ENCODE measurements at places on chromosomes 4 and X. TPM values are rescaled to one million over a fixed set of nuclear protein-coding genes. Genes with fewer than 3 reads are reported as not detected.

GRCh38 chr4:92501456-92501855 is 197.7 kb downstream of the GRID2 start:
- H3K27ac ChIP-seq: no peak overlapping the region
- no peaks in the 10 kb centered on the region for H3K36me3 ChIP-seq
- no peaks in the 10 kb centered on the region for H3K4me1 ChIP-seq
- no peak for DNase-seq
- no peak overlapping the region for H3K4me3 ChIP-seq

Gene USP38
- total RNA-seq: 24.9 TPM

GRCh38 chrX:102669526-102669925 is 18.2 kb downstream of the GPRASP1 start:
- no peak for DNase-seq
- no peaks in the 10 kb centered on the region for H3K27me3 ChIP-seq
- no peak overlapping the region for H3K27ac ChIP-seq

- H3K4me3 ChIP-seq: no peak within 1 kb of the TSS
- H3K36me3 ChIP-seq: no peaks in the 10 kb centered on the region
- no peaks in the 10 kb centered on the region for H3K4me1 ChIP-seq
- no peak for DNase-seq
These were observed at the start of gene PALLD for GRCh38 chr4:168496834-168497233. Gene PALLD, plus strand, starts transcription at chr4:168497052.

Gene EFHC2
- total RNA-seq: not detected

DNA sequence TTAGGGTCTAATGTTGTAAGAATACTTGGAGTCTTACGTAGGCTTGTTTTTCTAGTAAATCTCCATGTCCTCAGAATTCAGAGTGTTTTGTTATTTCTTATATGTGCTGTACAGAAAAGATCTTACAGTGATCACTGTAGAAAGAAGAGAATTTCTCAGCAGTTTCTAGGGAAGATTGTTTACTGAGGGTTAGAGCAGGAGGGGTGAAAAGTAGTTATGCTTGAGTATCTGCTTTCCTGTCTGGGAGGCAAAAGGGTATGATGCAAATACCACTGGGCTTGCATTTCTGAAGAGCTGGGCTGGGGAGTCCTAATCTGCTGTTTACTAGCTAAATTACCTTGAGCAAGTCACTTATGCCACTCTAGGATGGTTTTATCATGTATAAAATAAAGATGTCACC is 78.2 kb downstream of the BEND4 start:
- no peak overlapping the region for H3K27ac ChIP-seq
- no peaks in the 10 kb centered on the region for H3K27me3 ChIP-seq
- no peak for DNase-seq
- H3K36me3 ChIP-seq: peaks cover 50% of the 10 kb centered on the region

Gene CXCL9
- not detected for total RNA-seq

GRCh38 chr4:32551943-32552342 is 1831.8 kb downstream of the PCDH7 start:
- no peak overlapping the region for H3K27ac ChIP-seq
- H3K4me3 ChIP-seq: no peak overlapping the region
- H3K4me1 ChIP-seq: no peaks in the 10 kb centered on the region
- H3K36me3 ChIP-seq: no peaks in the 10 kb centered on the region

DNA sequence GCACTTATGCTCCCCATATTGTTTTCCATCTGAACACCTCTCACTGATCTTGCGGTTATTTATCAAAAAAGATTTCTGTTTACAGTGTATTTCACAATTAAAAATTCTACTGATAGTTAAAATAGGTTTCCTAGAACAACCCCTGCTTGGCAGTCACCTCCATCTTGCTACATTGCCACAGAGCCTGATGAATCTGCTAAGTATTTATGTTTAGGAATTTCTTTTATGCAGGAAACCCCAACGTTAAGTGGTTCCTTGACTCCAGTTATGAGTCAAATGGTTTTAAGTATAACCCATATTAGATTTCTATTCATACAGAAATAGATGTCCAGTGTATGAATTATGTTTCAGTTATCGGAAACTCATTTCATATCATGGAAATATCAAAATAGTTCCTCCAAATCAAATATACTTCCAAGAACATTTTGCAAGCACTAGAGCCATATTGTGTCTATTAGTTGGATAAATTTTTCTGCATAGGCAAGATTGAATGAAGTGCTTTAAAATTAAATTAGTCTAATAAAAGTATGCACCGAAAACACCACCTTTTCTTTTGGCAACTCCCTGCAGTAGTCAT is 20.6 kb downstream of the GALNT7 start:
- H3K27me3 ChIP-seq: no peaks in the 10 kb centered on the region
- DNase-seq: no peak
- no peak overlapping the region for H3K4me3 ChIP-seq

DNA sequence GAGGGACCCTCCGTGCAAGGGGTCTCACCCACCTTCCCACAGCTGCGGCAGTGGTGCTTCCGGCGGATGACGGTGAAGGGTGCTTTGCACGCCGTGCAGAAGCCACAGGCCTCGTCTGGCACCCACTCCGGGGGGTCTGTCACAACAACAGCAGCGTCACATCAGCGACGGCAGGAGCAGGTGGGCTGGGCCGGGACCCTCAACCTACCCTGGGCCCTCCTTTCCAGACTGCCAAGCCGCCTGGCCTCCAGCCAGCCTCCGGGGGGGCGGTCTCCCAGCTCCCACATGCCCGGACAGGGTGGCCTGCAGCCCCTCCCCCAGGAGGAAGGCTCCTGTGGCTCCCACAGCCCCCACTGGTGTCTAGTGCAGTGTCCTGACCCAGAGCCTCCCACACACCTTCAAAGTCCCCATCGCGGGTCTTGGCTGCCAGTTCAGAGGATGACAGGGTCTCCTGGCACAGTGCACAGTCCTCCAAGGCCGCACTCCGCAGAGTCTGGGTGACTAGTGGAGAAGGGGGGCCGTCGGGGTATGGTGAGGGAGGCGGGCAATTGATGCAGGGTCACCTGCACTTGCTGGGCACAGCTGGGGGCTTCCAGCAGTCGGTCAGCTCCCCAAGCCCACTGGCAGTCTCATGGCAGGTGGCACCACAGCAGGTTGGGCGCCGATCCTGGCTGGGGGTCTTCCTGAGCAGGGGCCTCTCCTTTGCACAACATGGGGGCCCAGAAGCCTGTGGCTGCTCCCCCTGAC is 9.5 kb upstream of the MXD4 start:
- DNase-seq: no peak
- H3K4me1 ChIP-seq: no peaks in the 10 kb centered on the region
- no peak overlapping the region for H3K4me3 ChIP-seq
- no peak overlapping the region for H3K27ac ChIP-seq

Gene DCAF8L2
- not detected for total RNA-seq

- no peak overlapping the region for H3K4me3 ChIP-seq
- H3K4me1 ChIP-seq: no peaks in the 10 kb centered on the region
- H3K36me3 ChIP-seq: no peaks in the 10 kb centered on the region
- H3K27me3 ChIP-seq: no peaks in the 10 kb centered on the region
These were observed 64.1 kb upstream of the GPR78 start for GRCh38 chr4:8516061-8516573.

- no peak for DNase-seq
- no peak overlapping the region for H3K27ac ChIP-seq
- H3K4me1 ChIP-seq: no peaks in the 10 kb centered on the region
- no peaks in the 10 kb centered on the region for H3K27me3 ChIP-seq
- H3K4me3 ChIP-seq: no peak overlapping the region
These were observed 432.5 kb upstream of the TENM3 start for GRCh38 chr4:181810711-181811110.

GRCh38 chr4:158201876-158202275 is 8.4 kb upstream of the TMEM144 start:
- no peaks in the 10 kb centered on the region for H3K4me1 ChIP-seq
- no peaks in the 10 kb centered on the region for H3K27me3 ChIP-seq
- no peak overlapping the region for H3K4me3 ChIP-seq

DNA sequence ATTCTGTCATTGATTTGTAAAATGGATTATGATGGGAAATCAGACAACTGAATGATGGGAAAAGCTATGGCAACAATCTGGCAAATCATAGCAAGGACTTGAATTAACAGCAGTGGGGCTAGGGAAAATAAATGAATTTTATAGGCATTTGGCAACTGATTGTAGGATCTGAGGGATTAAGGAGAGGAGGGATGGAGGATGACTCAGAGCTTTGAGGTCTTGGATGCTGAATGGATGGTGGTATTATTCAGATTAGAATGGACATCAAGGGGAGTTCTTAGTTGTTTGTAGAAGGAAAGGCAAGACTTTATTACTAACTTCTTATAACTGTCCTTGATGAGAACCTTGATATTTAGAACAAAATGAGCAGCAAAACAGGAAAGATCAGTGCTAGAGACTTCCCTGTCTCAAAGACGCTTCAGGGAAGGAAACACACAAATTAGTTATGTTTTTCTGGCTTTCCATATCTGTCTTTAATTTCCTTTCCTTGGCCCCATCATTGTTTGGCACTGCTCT is 51.4 kb upstream of the HHIP start:
- no peaks in the 10 kb centered on the region for H3K4me1 ChIP-seq
- H3K27ac ChIP-seq: no peak overlapping the region
- no peak for DNase-seq
- no peak overlapping the region for H3K4me3 ChIP-seq
- no peaks in the 10 kb centered on the region for H3K27me3 ChIP-seq

DNA sequence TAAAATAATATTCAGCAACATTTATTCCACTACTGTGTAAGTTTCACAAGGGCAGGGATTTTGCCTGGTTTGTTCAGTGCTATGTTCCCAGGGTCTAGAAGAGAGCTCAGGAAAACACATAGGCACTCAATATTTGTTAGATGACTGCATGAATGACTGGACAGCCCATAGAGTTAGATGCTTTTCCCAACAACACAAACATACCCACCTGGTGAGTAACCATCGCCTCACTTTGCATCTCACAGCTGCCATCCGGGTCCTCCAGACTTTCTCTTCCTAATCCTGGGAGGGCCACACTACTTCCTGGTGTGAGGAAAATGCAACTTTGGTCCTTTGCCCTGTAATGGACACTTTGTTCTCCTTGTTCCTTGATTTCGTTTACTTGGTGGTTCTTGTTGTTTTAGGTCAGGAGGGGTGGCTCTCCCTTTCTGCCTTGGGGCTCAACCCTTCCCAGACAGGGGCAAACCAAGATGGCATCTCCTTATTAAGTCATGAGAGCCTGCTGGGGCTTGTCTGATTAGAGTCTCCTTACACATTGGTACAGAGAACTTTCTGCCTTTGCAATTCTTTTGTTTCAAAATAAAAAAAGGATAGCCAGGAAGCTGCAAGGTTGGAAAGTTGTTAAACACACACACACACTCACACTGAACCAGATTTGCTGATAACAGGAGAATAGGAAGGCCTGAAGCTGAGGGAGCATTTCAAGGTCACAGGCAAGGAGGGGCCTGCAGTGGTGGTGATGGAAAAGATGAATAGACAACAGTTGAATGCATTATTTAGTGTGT is 190.6 kb downstream of the MID1IP1 start:
- H3K27ac ChIP-seq: no peak overlapping the region
- no peak for DNase-seq
- H3K4me1 ChIP-seq: no peaks in the 10 kb centered on the region
- H3K4me3 ChIP-seq: no peak overlapping the region
- no peaks in the 10 kb centered on the region for H3K27me3 ChIP-seq

DNA sequence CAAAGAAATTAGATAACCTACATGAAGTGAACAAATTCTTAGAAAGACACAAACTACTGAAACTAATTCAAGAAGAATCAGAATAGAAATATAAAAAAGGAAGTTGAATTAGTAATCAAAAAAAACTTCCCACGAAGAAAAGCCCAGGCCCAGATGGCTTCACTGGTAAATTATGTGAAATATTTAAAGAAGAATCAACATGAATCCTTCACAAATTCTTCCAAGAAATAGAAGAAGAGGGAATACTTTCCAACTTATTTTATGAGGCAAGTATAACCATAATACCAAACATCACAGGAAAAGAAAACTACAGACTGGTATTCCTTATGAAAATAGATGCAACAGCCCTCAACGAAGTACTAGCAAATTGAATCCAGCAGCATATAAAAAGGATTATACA is 30.7 kb downstream of the MOSPD2 start:
- H3K4me3 ChIP-seq: no peak overlapping the region
- peaks cover 3% of the 10 kb centered on the region for H3K4me1 ChIP-seq
- H3K27me3 ChIP-seq: no peaks in the 10 kb centered on the region

DNA sequence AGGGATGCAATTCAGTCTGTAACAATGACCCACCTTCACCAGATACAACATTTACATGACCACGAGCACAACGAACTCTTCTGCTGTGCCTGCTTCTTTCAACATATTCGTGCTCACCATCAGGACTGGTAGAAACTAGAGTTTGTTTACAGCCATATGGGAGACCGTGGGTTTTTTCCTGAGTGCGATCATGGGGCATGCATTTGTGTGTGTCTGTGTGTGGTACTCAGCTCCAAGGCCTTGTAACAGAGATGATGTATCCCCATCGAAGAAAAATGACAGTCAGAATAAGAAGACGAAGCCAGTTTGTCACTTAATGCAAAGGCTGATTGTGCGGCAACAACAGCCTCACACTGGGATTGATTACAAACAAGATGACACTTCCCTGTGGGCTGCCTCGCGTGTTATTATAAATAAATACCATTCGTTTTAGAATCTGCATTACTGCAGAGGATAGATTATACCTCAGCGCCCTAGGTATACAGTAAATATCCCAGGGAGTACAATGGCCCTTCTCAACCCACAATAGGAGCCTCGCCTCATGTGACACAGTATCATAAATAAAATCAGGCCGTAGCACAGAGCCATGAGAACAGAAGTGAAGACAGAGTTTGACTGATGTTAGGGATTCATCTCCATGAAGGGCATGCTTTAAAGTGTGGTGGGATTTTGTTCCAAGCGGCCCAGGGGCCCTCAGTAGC is 97.3 kb upstream of the NOCT start:
- H3K4me3 ChIP-seq: no peak overlapping the region
- DNase-seq: no peak
- no peak overlapping the region for H3K27ac ChIP-seq
- H3K27me3 ChIP-seq: peaks cover 13% of the 10 kb centered on the region
- peaks cover 8% of the 10 kb centered on the region for H3K4me1 ChIP-seq

- H3K36me3 ChIP-seq: peaks cover 5% of the 10 kb centered on the region
- no peak for DNase-seq
- H3K4me1 ChIP-seq: no peaks in the 10 kb centered on the region
- H3K4me3 ChIP-seq: no peak overlapping the region
- no peaks in the 10 kb centered on the region for H3K27me3 ChIP-seq
These were observed 30.6 kb downstream of the ARX start for GRCh38 chrX:24985120-24985519.

Gene PPM1K
- total RNA-seq: 76.6 TPM

- no peak overlapping the region for H3K4me3 ChIP-seq
- H3K4me1 ChIP-seq: peaks cover 4% of the 10 kb centered on the region
- H3K27me3 ChIP-seq: peaks cover 18% of the 10 kb centered on the region
- H3K36me3 ChIP-seq: no peaks in the 10 kb centered on the region
- H3K27ac ChIP-seq: no peak overlapping the region
These were observed 56.7 kb upstream of the COL25A1 start for GRCh38 chr4:109359040-109359646.
